Activated T-cell treated with anti-CD3 and anti-CD28 coated beads for 1 hour (primary cell): ENCODE measurements at places on chromosomes 7 and 10.

DNA sequence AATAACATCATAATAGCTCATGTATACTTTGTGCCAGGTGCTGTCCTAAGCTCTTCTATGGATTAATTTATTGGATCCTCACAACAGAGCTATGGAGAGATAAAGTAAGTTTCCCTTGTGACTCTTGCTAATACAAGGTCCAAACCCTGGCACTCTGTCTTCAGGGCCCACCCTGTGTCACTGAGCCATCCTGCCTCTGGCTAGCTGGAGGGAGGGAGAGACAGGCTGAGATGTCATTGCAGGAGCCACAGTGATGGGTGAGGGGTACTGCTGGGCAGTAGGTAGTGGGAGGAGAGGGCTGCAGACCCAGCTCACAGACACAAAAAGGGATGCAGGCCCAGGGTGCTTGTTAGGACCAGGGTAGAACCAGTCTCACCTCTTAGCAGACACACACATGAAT, 16.9 kb downstream of the GCK start:
- no peak for DNase-seq

GRCh38 chr10:14068601-14069250, 262.0 kb downstream of the FRMD4A start:
- DNase-seq: no peak

DNA sequence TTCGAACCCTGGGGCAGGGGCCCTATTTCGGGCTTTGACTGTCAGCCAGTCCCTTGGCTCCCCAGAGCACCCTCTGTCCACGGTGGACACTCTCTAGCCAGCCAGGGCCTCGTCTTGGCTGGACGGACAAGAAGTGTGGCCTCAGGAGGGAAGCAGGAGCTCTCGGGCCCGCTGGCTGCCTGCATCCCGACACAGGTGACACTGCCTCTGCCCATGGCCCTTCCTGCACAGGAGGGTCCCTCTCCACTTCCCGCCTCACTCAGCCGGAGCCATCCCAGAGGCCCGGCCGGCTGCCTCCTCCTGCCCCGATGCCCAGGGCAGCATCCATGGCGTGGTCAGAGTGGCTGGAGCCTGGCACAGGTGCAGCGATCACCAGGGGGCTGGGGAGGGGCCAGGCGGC, 7.9 kb downstream of the ADGRA1 start:
- DNase-seq: no peak

DNA sequence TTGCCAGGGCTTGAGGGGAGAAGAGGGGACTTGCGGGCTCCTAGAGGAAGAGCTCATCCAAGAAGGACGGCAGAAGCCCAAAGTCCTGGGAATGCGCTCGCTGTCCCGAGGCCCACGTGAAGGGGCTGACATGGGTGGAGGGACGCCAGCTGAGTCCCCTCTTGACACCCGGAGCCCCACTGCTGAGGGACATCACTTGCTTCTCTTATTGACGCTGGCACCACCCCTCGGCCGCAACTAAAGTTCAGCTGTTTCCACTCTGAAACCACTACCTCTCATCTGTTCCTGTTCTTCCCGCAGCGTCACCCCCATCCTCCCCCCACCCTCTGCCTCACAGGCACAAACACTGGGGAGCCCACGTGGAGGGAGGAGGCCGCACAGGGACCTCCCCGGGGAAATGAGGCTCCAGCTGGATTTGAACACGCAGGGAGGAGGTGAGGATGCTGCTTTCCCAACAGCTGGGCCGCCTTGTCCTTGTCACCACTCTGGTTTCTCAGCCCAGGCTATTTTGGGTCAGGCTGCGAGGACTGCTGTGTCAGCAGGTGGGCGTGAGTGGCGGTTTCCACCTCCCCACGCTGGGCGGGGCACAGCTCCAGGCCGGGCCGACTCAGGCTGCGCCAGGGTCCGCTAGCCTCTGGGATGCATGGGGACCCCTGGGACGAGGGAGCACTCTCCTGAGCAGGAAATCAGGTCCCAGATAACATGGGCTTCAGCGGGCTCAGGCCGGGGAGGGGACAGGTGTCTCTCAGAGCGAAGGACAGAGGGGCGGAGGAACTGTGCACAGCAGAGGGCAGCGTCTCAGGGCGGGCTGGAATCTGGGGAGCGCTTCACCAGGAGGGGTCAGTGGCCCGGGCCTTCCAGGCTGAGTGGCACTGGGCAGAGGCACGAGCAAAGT, 156.3 kb downstream of the ZNF248 start:
- DNase-seq: no peak

GRCh38 chr10:48474765-48475365, 130.0 kb downstream of the ARHGAP22 start:
- DNase-seq: no peak

GRCh38 chr10:108515821-108516220, 1351.3 kb upstream of the SORCS1 start:
- DNase-seq: no peak

- DNase-seq: no peak
These were observed 468.0 kb upstream of the ZMIZ1 start for GRCh38 chr10:78600740-78601139.

GRCh38 chr10:114393886-114394285, 10.4 kb downstream of the AFAP1L2 start:
- DNase-seq: no peak

DNA sequence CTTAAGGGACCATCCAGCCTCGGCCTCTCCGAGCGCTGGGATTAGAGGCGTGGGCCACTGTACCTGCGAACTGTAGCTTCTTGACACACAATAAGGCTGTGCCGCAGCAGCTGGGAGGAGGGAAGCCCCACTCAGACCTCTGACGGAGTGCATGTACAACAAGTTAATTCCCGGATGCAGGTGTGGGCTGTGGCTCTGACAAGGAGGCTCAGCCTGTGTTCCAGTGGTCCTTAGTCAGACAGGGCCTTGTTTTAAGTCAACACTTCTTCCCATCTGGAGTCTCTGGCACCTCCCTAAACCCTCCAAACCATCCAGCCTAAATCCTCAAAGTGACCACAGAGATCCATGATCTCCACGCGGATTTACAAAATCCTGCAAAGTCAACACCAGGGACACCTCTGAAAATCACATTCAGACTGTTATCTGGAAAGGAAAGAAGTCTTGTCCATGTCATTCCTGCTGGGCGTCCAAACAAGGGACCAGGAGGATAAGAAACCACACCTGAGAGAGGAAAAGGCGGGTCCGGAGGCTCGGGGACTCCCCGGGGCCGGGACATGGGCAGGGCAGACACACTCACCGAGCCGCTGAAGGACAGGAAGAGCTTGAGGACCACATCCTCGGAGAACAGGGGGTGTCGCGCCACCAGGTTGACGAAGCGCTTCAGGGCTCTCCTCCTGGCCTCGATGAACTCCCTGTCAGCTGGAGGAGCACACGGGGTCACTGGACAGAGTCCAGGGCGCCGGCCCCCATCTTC, 29.4 kb downstream of the NUDT1 start:
- DNase-seq: no peak

DNA sequence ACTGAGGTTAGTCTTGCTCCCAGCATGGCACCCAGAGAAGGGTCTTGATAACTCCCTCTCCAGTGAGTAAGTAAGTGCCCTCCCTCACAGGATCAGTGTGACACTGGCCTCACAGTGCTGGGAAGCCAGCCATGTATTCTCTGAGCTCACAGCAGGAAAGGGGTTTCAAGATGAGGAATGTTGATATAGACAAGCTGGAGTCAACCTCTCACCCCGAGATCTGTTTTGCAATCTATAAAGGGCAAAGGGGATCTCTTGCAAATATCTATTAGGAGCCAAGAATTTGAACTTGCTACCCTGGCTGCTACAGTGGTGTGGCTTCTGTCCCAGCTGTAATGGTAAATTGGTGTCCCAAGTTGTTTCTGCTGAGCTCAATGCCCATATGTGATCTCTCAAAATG, 70.2 kb upstream of the ADAM12 start:
- no peak for DNase-seq

- no peak for DNase-seq
These were observed 25.0 kb downstream of the RGS10 start for GRCh38 chr10:119517235-119518141.

DNA sequence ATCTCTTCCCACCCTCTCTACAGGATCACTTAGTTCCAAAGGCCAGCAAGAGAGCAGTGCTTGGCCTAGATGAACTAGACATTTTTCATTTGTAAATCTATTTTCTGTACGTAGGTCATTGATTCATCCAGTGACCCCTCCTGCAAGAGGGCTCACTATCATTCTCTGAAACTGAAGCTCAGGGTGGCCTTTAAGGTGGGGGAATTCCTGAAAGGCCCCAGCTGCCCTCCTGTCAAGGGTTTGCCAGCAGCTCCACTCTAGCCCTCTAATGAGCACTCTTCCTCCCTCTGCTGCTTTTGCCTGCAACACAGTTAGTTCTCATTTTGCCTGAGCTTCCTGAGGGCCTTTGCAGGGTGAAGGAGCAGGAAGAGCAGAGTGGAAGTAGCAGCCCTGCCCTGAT, 41.2 kb downstream of the LRRC18 start:
- DNase-seq: no peak

DNA sequence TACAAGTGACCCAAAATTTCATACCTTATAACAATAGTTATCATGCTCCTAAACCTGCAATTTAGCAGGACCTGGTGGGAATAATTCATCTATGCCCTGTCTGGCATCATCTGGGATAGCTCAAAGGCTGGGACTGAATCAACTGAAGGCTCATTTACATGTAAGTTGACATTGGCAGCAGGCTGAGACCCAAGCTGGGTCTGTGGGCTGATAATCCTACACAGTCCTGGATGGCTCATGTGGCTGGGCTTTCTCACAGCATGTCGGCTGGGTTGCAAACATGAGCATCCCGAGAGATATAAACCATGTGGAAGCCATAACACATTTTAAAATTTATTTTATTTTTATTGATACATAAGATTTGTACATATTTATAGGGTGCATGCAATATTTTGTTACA, 19.5 kb upstream of the ABCB5 start:
- DNase-seq: no peak

GRCh38 chr7:48140001-48140681, 31.1 kb upstream of the ABCA13 start:
- no peak for DNase-seq

- DNase-seq: no peak
These were observed 5.7 kb downstream of the C1GALT1 start for GRCh38 chr7:7188091-7188490.

DNA sequence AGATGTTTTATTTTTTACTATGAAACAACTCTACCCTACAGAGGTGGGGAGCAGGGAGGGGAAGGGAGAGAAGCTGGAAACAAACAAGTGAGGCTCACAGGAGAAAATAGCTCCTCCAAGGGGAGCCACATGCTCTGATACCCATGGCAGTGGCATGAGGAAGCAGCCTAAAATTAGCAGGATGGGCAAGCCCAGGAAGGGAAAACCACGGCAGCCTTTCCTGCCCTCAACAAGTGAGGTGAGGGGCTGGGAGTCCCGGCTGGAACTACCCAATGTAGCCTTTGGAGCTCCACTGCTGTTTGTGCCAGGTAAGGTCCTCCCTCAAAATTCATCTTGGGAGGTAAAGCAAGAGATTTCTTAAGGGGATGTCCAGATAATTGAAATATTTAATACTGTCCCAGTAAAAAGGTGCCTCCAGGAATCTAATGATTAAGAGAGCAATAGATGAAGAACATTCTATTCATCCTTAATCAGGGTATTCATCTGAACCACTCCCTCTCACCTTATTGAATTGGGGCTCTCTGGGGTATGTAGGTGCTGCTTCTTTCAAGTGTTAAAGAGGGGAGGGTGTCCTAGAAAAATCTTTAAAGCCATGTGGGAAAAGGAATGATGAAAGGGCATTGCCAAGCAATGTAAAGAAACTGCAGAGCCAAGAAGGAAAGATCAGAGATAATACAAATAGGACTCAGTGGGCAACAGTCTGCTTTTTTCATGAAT, 12.8 kb upstream of the HERC4 start:
- no peak for DNase-seq

GRCh38 chr7:139651914-139652313, 125.9 kb downstream of the HIPK2 start:
- DNase-seq: no peak
